ENCODE measurements at places on chromosomes 4 and X.

- DNase-seq, result peak; percentile 71
Measured at GRCh38 chrX:49106930-49107329, 16.6 kb downstream of the GPKOW start.

DNA sequence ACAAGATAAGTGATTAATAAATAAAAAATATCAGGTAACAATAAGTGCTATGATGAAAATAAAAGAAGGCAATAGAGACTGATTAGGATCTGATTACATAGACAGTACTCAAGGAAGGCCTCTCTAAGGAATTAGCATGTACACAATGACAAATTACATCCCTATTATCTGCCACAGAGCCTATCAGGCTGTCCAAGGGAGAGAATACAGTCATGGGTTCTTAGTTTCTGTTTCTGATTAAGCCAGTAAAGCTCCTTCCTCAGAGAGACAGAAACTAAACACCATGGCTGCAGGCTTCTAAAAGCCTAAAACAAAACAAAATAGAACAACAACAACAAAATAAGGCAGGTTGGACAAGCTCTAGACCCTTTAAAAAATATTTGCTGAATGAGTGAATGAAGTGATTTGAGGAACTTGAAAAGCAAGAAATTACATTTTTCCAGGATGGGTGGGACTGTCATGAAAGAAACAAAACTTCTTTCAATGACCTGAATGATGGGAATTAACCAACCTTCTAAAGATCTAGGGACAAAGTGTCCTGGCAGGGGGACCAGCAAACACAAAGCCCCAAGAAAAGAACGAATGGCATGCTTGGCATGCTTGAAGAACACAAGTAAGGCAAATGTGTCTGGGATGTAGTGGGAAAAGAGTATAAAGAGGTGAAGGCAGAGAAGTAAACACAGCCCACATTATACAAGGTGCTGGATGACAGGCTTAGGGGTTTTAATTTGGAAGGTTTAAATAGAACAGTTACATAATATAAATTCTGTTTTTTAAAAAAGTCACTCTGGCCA lies 44.1 kb downstream of the NAA11 start:
- no peak for DNase-seq

DNA sequence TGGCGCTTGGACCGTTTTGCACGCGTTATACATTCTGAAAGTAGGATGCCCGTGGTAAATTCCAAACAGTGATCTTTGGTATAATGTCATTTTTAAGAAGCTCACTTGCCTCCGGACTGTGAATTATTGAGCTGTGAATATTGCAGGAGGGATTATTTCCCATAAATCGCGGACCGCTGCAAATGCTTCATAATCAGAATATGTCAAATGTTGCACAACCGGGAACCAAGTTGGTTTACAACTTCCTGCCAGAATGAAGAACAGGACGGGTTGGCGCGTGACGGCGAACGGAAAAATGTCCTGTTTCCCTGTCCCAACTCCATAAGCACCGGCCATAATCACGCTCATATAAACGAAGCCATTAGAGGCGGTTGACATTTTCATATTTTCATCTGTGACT lies 67.6 kb downstream of the SHOX start:
- DNase-seq, result no peak

DNA sequence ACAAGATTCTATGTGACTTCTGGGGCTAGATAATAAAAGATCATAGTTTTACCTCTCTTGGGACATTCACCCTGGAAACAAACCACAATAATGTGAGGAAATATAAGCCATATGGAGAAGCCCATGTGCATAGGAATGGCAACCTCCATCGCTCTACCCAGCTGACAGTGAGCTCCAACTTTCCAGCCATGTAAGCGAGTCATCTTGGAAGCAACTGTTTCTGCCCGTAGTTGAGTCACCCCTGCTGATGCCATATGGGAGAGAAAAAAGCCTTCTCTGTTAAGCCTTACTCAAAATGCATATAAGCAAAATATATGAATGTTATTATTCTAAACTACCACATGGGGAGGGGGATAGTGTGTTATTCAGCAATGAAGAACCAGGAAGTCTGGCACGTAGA lies 31.4 kb upstream of the RELL1 start:
- DNase-seq, result peak; percentile 55

DNA sequence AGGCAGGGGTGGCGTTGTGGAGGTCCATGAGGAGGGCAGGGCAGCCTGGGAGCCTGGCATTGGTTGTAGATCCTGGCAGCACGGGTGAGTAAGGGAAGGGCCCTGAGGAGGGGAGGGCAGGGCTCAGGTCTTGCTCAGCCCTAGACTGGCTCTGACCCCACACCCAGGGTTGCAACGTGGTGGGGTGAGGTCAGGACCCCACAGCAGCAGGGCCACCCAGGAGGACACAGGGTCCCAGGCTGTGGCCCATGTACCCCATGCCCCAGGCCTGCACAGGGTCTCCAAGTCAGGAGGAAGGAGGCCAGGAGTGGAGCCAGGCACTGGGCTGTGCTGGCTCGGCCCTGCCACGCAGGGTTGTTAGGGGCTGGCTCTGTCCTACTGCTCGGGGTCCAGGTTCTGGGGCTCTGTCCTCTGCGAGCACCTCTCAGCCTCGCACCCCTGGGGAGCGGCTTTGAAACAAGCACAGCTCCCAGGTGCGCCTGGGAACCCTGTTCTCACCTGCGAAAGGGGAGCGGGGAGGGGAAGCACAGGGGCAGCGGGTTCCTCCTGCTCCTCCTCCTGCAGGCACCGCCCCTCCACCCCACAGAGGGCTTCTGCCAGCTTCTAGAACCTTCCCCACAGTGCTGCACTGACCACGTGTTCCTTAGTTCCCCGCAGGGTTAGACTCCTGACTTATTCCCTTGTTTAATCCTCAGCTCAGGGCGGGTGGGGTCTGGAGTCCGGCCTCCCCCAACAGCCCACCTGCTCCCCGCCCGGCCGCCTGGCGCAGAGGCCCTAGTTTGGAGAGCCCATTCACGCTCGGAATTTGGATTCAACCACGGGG lies 20.4 kb downstream of the MSANTD1 start:
- no peak for DNase-seq

GRCh38 chrX:104270916-104271512 lies 16.3 kb upstream of the ESX1 start:
- peak; percentile 47 for DNase-seq

DNA sequence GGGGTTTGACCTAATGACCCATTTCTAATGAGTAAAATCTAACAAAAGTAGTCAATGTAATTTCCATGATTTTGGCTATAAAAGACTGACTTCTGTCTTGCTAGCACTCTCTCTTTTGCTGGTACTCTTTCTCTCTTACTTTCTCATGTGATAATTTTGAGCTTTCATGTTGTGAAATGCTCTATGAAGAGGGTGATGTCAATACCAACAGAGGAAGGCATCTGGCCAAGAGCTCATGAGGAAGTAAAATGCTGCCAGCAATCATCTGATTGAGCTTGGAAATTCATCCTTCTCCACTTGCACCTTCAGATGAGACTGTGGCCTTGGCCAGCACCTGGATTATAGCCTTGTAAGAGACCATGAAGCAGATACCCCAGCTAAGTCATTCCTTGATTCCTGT lies 347.7 kb downstream of the HS3ST1 start:
- no peak for DNase-seq

DNA sequence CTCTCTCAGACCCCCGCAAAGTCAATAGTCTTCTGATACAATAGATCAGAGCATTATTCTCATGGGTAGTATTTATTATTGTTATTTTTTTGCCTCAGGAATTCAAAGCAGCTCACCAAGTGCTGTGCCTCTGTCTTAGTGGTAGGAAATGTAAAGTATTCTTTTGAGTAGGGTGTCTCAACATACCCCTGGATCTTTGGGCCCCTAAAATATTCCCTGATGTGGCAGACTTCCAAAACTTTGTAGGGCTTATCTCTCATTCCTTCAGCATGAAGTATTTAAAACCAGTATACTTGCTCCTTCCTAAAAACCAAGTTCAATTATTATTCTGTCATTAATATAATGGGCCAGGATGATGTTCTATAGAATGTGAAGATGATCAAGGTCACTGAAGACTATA lies 115.3 kb upstream of the ZNF827 start:
- peak; percentile 36 for DNase-seq

DNA sequence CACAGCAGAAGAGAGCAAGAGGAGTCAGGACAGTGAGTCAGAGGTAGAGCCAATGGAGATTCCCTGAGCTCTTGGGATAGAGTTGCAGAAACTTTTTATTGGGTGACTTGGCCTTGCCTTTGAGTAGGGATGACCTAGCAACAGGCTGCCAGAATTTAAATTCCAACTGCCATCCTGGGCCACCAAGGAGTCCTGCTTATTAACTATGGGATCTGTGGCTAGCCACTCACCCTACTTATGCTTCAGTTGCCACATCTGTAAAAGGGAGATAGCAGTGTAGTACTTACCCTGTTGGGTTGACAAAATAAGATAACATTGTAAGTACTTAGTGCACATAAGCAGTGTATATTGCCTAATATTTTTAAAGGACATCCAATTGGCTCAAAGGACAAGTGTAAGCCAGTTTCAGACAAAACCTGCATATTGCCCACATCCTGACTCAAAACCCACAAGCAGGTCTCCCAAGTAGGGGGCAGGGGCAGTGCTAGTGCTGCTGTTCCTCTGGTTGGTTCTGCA lies 43.5 kb upstream of the TMEM164 start:
- DNase-seq, result no peak

DNA sequence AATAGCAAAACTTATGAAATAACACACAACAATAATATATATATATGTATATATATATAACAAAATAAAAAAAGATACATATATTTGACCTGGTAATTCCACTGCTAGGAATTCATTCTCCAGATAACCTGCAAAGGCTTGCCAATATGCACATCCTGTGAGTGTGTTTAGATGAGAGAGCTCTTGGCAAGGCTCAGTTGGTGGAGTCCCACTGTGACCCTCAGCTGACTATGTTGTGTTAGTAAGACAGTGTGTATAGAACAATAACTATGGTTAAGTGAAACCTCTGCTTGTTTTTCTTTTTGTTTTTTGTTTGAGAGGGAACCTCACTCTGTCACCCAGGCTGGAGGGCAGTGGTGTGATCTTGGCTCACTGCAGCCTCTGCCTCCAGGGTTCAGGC lies 39.5 kb upstream of the RBMX start:
- peak; percentile 67 for DNase-seq

- peak; percentile 90 for DNase-seq
Measured at GRCh38 chr4:52822972-52823701, 39.0 kb upstream of the RASL11B start.

DNA sequence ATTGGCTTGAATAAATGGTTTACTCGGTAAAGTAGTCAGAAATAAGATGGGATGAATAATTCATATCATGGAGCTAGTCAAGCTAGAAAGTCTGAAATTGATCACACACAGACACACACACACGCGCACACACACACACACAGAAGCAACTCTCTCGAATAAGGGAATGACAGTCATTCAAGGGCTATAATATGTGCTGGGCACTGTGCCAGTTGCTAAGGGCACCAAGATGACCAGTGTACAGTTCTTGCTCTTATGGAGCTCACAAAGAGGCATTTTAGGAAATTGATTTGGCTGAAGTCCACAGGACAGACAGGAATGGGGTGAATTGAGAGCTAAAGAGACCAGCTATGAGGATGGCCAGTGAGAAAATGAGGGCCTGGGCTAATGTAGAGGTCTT lies 34.2 kb upstream of the SH3D19 start:
- DNase-seq, result no peak

GRCh38 chr4:139239127-139239772 lies 40.8 kb downstream of the MGARP start:
- DNase-seq, result no peak

- no peak for DNase-seq
Measured at GRCh38 chr4:55314141-55314820, 31.8 kb upstream of the SRD5A3 start.

GRCh38 chrX:154404625-154405192 lies 4.3 kb downstream of the DNASE1L1 start:
- no peak for DNase-seq

DNA sequence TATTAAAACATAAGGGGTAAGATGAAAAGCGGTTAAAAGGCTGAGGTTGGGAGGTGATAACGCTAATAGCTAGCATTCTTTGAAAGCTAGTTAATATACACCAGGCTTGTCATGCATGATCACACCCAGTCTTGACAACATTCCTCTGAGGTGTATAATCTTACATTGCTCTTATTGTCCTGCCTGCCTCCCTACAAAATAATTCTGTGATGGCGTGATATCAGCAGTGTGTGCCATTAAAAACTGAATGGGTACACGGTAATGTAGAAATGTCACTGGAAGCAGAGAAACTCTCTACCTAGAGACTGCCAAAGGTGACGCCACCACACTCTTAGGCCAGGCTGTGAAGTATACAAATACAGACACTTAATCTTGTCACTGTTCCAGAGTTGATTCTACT lies 68.1 kb downstream of the DIAPH2 start:
- DNase-seq, result no peak
